ENCODE measurements at places on chromosomes 12 and 14.

DNA sequence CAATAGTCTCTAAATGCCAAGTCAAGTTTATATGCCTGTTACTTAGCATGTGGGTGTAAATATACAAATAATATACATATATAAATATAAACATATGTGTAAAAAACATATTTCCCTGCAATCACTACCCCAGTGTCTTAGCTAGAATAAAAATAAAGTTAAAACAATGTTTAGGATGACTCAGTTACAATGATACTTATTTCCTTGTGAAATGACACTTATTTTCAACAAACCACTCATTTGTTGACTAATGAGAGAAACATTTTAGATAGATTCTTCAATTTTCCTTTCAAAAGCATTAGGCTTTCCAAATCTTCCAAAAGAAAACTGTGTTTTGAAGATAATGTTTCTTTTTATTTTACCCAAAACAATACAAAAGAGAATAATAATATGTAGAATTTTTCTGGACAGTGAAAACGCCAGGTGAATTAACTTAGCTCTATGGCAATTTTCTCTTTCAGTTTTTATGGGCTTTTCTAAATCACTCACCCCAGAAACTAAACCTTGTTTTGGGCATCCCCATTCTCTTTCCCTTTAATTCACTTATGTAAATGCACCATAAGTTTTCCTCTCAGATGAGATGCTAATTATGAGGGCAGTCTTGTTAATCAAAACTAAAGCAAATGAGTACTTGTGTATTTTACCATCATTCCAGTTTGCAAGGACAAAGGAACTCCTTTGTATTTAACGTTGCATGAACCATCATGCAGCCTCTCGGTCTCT lies 465.9 kb downstream of the BCAT1 start:
- DNase-seq, result no peak

GRCh38 chr14:32352631-32353030 lies 23.5 kb downstream of the AKAP6 start:
- DNase-seq, result no peak

GRCh38 chr12:128977441-128977840 lies 124.2 kb downstream of the GLT1D1 start:
- DNase-seq, result no peak

- DNase-seq, result no peak
Measured at GRCh38 chr14:96245710-96246538, 10.1 kb upstream of the BDKRB1 start.

- DNase-seq, result no peak
Measured at GRCh38 chr14:33917661-33918060, 33.2 kb downstream of the EGLN3 start.

DNA sequence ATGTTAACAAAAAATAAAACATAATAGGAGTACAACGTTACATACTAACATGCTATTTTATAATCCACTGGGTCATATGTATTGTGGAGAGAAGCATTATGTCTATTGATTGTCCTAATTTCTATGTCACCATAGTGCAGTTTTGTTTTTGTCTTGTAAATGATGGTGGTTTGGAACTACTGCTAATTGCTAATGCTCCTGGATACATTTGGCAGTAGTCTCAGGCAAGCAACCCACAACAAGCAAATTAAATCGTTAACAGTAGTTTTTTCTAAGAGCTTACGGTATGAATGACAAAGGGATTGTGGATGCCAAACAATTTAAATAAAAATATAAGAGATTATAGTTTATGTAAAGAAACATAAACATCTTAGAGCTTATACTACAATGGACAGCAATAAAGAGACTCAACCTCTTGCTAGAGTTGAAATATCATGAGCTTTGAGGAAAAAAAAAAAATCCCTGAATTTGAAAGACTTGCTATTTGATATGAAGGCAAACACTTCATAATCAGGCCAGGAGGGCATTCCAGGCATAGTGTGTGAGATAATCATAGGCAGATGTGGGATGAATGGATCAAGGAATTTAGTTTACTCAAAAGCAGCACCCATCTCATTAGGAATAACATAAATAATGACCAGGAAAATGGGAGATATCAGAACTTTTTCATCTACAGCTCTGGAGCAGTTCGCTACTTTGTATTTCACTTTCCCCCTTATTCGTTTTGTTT lies 181.3 kb downstream of the CCDC59 start:
- DNase-seq, result no peak

- DNase-seq, result no peak
Measured at GRCh38 chr12:14845350-14845750, 2.0 kb upstream of the ART4 start.

DNA sequence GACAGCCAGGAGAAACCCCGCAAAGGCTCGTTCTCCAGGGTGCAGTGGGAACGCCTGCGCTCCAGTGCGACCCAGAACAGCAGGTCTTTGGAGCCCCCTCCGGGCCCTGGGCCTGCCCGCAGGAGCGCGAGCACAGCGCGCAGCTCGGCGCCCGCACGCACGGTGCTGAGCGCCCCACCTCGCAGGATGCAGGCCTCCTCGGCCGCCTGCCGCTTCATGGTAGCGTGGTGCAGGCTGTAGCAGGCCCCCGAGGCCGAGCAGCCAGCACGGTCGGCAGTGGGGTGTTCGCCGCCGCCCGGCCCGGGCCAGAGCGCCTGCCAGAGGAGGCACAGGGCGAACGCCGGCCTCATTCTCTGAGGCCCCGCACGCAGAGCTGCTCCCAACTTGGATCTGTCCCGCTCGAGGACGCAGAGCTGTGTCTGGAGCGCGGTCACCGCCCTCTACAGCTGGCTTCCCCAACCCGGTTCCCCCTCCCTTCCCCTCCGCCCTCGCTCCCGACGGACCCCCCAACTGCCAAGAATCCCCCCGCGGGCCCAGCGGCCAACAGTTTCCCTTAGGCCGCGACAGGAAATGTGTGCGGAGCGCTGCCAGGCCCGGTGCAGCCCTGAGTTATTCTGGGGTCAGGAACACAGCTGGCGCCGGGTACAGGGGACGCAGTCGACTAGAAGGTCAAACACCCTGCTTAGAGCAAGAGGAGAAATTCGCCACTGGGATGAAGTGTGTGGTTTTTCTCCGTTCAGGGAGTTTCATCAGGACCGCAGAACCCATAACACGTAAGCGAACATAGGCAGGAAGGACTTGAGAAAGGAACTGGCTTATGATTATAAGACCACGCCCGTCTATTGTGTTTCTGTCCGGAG lies at the start of gene CLEC14A:
Gene CLEC14A (minus strand): TSS at position 421 of the 860 bp plus-strand sequence. CDS start 71 bp downstream, at position 350.
- DNase-seq, result no peak

GRCh38 chr14:54385556-54385955 lies 11.3 kb upstream of the CDKN3 start:
- DNase-seq, result no peak

- DNase-seq, result no peak
Measured at GRCh38 chr14:76638841-76639240, 122.4 kb upstream of the VASH1 start.

DNA sequence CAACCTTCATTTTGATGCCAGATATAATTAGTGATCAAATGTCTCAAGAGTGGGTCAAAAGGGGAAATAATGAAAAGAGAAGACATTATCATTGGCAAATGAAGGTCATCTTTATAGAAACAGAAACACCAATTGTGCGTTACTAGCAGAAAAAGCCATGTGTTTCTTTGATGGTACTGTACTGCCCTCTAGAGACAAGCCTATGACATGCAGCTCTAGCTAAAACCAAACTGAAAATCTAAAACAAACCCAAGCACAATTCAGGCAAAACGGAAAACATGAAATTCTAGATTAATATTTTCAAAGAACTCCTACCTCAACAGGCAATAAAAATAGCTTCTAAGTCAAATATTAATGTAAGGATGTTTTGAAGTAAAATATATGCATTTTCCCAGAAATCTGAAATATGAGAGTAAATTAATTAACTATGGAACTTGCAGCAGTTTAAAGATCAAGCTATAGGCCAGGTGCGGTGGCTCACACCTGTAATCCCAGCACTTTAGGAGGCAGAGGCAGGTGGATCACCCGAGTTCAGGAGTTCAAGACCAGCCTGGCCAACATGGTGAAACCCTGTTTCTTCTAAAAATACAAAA lies 115.4 kb downstream of the KLHL28 start:
- DNase-seq, result peak; percentile 17

DNA sequence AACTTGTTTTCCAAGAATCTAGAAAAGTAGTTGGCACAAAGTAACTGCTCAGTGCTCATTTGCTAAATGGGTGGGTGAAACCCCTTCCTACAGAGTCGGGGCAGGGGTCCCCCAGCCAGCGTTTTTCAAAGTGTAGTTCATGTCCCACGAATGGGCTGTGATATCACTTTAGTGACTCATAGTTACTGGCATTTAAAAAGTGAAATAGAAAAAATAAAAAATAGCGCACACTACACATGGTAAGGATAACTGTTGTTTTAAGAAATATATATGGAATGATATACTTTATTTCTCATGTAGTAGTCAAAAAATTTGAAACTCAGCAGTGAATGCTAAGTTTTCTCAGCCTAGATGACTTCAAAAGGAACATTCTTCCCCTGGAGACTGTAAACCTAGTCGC lies 250.4 kb downstream of the CHST11 start:
- DNase-seq, result no peak

- no peak for DNase-seq
Measured at GRCh38 chr14:62597143-62597542, 448.1 kb downstream of the KCNH5 start.

- no peak for DNase-seq
Measured at GRCh38 chr12:52721838-52722470, 18.6 kb upstream of the KRT77 start.

DNA sequence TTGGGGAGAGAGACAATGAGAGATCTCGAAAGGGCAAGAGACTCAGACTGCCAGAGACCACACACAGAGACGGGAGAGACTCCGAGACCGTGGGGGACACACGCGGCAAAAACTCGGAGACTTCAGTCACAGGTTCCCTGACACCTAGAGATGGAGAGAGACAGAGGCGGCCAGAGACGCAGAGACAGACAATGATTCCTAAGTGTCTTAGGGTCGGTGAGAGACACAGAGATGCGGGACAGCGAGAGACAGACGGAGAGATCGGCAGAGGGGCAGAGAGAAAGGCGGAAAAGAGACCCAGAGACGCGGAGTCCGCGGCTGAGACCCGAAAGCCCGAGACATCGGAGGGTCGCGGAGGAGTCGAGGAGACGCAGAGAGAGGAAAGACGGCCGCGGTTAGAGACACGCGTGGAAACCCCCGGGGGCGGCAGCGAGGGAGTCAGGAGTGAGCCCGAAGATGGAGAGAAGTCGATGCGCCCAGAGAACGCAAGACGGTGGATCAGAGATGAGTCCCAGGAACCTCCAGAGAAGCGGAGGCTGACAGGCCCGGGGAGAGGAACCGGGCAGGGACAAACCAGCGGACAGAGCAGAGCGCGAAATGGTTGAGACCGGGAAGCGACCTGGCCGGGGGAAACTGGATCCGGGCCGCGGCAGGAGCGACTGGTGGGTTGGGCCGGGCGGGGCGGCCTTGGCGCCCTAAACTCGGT lies 7.8 kb downstream of the LHX5 start:
- no peak for DNase-seq

- DNase-seq, result no peak
Measured at GRCh38 chr12:22115711-22116110, 69.7 kb downstream of the CMAS start.

- DNase-seq, result no peak
Measured at GRCh38 chr12:118574288-118574687, 197.9 kb downstream of the SUDS3 start.

Measured in bone marrow (tissue), 2 donors.